Endothelial cell of umbilical vein (primary cell): ENCODE measurements at places on chromosomes 12 and 14. TPM values are rescaled to one million over a fixed set of nuclear protein-coding genes. Genes with fewer than 3 reads are reported as not detected.

- H3K27ac ChIP-seq: no peak overlapping the region
- no peak for DNase-seq
- no peaks in the 10 kb centered on the region for H3K36me3 ChIP-seq
- H3K27me3 ChIP-seq: no peaks in the 10 kb centered on the region
Observed at GRCh38 chr14:73674986-73675385, 30.2 kb downstream of the DNAL1 start.

GRCh38 chr12:71641390-71641789 is 22.3 kb downstream of the ZFC3H1 start:
- H3K36me3 ChIP-seq: peaks cover 13% of the 10 kb centered on the region
- no peaks in the 10 kb centered on the region for H3K4me1 ChIP-seq
- no peak for DNase-seq
- no peaks in the 10 kb centered on the region for H3K27me3 ChIP-seq

DNA sequence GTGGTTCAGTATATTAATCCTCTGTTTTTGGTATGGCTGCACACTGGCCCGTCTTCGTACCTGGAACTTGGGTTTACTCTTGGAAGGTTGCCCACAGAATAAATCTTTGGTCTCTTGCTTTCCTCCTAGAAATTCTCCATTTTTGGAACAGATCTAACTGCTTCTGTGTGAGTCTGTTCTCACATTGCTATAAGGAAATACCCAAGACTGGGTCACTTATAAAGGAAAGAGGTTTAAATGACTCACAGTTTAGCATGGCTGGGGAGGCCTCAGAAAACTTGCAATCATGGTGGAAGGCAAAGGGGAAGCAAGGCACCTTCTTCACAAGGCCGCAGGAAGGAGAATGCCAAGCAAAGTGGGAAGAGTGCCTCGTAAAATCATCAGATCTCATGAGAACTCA is 407.8 kb upstream of the PDE3A start:
- H3K4me3 ChIP-seq: no peak overlapping the region
- H3K36me3 ChIP-seq: no peaks in the 10 kb centered on the region
- peak overlapping the region; percentile 86 for H3K27ac ChIP-seq
- H3K4me1 ChIP-seq: peaks cover 59% of the 10 kb centered on the region

DNA sequence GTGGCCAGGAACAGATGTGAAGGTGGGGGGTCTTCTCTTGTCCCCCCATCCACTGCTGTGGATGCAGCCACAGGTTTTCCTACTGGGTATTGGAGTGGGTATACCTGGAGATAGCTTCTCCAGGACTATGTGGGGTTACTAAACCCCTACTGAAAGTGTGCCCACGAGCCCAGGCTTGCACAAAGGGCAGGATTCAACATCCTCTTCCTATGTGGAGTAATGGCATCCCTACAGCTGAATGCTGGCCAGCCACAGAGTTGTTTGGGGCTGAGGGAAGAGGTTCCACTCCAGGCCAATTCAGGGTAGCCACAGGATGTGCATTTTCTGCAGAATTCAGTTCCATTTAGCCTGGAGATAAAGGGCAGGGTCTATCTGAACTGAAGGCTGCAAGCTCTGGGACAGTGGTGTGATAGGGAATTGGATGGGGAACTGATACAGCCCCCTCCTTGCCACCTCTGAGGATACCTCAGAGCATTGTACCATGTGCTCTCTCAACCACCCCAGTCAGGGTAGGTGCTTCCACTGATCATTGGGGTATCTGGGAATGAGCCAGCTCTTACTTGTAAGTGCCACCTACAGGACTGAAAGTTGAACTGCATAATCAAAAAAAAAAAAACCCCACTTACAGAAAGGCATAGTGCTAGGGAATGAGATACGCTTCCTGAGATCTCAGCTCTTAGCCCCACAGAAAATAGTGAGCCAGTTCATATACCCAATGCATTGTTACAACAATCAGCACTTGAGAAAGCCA is 187.1 kb downstream of the KITLG start:
- no peak overlapping the region for H3K4me3 ChIP-seq
- peak; percentile 53 for DNase-seq
- no peaks in the 10 kb centered on the region for H3K36me3 ChIP-seq
- H3K27me3 ChIP-seq: no peaks in the 10 kb centered on the region
- H3K4me1 ChIP-seq: no peaks in the 10 kb centered on the region
- H3K27ac ChIP-seq: no peak overlapping the region

DNA sequence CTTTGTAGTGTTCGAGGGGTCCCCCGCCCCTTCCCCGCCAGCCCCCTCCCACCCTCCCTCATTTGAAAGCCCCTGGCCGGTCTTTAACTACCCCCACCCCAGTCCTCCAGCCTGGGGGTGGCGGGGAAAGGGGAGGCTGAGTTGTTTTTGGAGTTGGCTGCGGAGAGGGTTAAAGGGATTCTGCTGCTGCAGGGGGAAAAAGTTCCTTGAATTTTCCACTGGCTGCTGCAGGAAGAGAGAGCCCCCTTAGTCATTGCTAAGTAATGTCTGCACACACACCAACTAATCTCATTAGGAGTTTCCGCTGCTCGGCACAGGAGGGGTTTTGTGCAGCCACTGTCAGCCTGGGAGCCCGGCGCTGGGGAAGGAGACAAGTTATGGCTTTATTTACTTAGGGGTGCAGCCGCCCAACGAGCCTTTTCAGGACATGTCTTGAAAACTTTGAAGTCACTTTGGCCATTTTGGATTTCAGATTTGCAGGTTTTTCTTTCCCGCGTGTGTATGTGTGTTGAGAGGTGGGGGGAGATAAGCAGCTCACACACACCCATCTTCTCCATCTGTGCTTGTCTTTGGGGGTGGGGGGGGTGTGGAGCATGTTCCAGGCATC is 1.8 kb downstream of the ELK3 start:
- peak overlapping the region; percentile 90 for H3K4me3 ChIP-seq

DNA sequence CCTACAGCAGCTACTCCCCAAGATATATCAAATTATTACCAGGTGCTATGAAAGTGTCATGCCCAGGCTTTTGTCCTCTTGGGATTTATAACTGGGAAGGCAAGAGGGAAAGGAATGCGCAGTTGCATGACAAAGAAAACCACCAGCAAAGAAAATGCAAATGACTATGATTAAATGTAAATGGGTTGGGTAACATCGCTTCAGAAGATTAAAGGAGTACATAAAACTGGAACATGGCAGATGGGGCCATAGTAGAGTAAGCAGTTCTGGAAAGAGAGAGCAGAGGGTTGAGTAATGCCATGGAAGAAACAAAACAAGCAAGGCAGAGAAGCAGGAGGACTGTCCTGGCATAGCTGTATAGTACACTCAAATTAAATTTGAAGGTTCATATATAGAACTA is 493.1 kb downstream of the NOVA1 start:
- no peaks in the 10 kb centered on the region for H3K27me3 ChIP-seq
- no peaks in the 10 kb centered on the region for H3K36me3 ChIP-seq
- no peak overlapping the region for H3K4me3 ChIP-seq
- no peaks in the 10 kb centered on the region for H3K4me1 ChIP-seq
- DNase-seq: no peak

DNA sequence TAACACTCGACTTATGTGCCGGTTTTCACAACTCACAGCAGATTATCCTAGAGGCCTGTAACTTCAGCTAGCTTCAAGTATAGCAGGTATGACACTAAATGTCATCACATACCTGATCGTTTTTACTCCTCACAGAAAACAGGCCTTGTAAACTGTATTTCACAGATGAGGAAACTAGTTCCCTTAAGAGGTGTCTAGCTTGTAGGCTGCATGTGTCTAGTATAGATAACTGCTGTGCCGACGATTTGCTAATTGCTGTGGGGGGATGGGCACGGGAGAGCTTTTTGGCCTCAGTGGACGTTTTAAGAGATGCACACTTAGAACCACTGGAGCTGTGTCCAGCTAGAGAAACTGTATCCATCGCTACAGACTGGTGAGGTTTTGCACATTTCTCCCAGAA is 78.8 kb downstream of the PAPOLA start:
- no peak for DNase-seq
- no peaks in the 10 kb centered on the region for H3K36me3 ChIP-seq
- H3K4me1 ChIP-seq: no peaks in the 10 kb centered on the region
- no peak overlapping the region for H3K27ac ChIP-seq
- peaks cover 4% of the 10 kb centered on the region for H3K27me3 ChIP-seq

DNA sequence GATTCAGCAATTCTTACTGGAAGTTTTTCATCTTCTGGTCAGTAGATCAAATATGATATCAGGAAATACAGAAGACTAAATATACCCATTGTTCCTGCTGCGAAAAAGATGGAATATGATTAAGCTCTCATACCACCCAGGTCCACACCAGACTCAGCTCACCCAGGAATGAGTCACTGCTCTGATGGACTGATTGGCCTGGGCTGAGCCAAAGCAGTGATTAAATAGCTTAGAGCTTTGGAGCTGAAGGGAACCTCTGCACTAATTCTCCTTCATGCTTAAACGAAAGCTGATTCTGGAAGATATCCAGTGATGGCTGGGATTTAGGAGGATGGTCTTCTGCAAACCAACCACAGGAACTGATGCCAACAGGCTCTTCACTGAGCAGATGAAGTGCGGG is 62.0 kb upstream of the SYT1 start:
- H3K4me3 ChIP-seq: no peak overlapping the region
- no peak for DNase-seq
- no peaks in the 10 kb centered on the region for H3K4me1 ChIP-seq
- no peak overlapping the region for H3K27ac ChIP-seq
- H3K36me3 ChIP-seq: no peaks in the 10 kb centered on the region

DNA sequence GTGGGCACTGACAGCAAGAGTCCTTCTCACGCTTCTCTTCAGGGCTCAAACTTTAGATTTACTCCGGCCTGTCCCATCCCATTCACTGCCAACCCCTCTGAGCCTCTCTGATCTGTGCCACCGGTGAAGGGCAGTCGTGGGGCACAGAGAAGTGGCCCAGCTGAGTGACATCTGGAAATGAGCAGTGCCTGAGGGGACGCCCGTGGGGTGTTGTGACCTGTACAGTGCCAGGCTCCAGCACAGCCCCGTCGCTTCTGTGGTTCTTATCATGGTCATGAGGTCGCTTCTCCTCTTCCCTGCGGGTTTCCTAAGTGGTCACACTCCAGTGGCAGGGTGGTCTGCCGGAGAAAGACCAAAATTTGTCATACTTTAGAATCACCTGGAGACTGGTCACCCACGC is 4.1 kb downstream of the BDKRB2 start:
- H3K4me3 ChIP-seq: no peak overlapping the region
- no peaks in the 10 kb centered on the region for H3K27me3 ChIP-seq
- DNase-seq: no peak
- no peak overlapping the region for H3K27ac ChIP-seq
- H3K36me3 ChIP-seq: no peaks in the 10 kb centered on the region
- H3K4me1 ChIP-seq: no peaks in the 10 kb centered on the region

GRCh38 chr12:3329361-3329760 is 161.6 kb upstream of the PRMT8 start:
- H3K4me3 ChIP-seq: no peak overlapping the region
- H3K36me3 ChIP-seq: no peaks in the 10 kb centered on the region
- H3K27ac ChIP-seq: no peak overlapping the region
- peaks cover 2% of the 10 kb centered on the region for H3K27me3 ChIP-seq
- no peak for DNase-seq

- H3K27me3 ChIP-seq: no peaks in the 10 kb centered on the region
- H3K36me3 ChIP-seq: peaks cover 13% of the 10 kb centered on the region
- peaks cover 75% of the 10 kb centered on the region for H3K4me1 ChIP-seq
- no peak overlapping the region for H3K4me3 ChIP-seq
Observed at GRCh38 chr12:111441107-111441928, 35.6 kb downstream of the SH2B3 start.

DNA sequence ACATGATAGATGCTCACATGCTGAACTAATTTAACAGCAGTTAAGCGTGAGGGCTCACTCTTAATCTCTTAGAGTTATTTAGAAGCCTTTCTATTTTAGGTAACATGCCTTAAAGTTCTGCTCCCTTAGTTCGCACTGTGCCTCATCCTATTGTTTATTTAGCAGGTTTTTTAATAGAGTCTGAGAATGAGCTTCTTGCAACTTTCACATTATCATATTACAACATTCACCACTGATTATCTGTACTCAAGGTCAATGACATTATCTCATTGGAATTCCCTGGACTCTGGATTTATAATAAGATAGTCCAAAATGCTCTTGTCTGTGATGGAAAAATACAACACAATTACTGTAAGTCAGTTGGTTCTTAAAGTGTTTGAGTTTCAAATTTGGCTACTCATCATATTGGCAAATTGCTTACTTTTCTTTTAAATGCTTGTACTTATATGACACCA is 183.6 kb upstream of the SLC38A2 start:
- no peaks in the 10 kb centered on the region for H3K36me3 ChIP-seq
- H3K27ac ChIP-seq: no peak overlapping the region
- peaks cover 22% of the 10 kb centered on the region for H3K4me1 ChIP-seq
- H3K27me3 ChIP-seq: no peaks in the 10 kb centered on the region
- peak; percentile 58 for DNase-seq

- H3K27ac ChIP-seq: no peak overlapping the region
- no peaks in the 10 kb centered on the region for H3K4me1 ChIP-seq
- no peaks in the 10 kb centered on the region for H3K36me3 ChIP-seq
Observed at GRCh38 chr14:32043624-32044023, 33.5 kb upstream of the ARHGAP5 start.

GRCh38 chr12:7189398-7190267 is at the start of gene PEX5:
Gene PEX5, plus strand, starts transcription at chr12:7189686. Its CDS starts 692 bp downstream, at chr12:7190378.
- H3K36me3 ChIP-seq: peaks cover 5% of the 10 kb centered on the region
- H3K27ac ChIP-seq: peak within 1 kb of the TSS; percentile 98
- H3K27me3 ChIP-seq: no peaks in the 10 kb centered on the region
- H3K4me1 ChIP-seq: peaks cover 22% of the 10 kb centered on the region
- DNase-seq: peak; percentile 86

DNA sequence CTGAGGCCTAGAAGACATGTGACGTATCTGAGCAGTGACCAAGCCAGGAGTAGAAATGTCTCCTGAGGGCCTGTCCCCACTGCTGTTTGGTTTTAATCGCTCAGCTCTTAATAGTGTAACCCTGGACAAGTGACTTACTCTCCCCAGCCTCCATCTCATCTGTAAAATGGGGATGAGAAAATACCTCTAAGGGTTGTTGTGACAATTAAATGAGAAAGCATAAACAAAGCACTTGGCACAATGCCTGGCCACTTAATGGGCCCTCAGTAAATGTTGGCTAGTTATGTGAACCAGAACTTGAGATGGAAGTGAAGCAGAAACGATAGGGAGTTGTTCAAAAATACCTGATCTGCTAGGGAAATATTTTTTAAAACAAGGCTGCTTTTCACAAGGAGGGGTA is 58.2 kb downstream of the HMGA2 start:
- no peak for DNase-seq
- peak overlapping the region; percentile 70 for H3K27ac ChIP-seq
- no peak overlapping the region for H3K4me3 ChIP-seq
- no peaks in the 10 kb centered on the region for H3K27me3 ChIP-seq

The NANOG gene
- 0.03 TPM in 1 of 2 replicates, not detected in the other for polyA plus RNA-seq

The ARHGDIB gene
- 1,200 and 1,245 TPM in 2 replicates for polyA plus RNA-seq

The KRT3 gene
- polyA plus RNA-seq: not detected in 2 replicates

The RIMBP2 gene
- polyA plus RNA-seq: 0.04 TPM in 1 of 2 replicates, not detected in the other

The DEGS2 gene
- 0.02 and 0.06 TPM in 2 replicates for polyA plus RNA-seq

The PLEKHG7 gene
- not detected in 2 replicates for polyA plus RNA-seq

The NKX2-1 gene
- polyA plus RNA-seq: not detected in 2 replicates

The ETFBKMT gene
- 1.2 and 1.4 TPM in 2 replicates for polyA plus RNA-seq

The FAM186B gene
- 0.10 and 0.11 TPM in 2 replicates for polyA plus RNA-seq
